Inflammatory macrophage treated with lipopolysaccharide for 4 hours (primary cell): ENCODE measurements at places on chromosomes 2 and 18.
A peak's percentile ranks its signal among the peaks of the same experiment; 100 is the strongest.

DNA sequence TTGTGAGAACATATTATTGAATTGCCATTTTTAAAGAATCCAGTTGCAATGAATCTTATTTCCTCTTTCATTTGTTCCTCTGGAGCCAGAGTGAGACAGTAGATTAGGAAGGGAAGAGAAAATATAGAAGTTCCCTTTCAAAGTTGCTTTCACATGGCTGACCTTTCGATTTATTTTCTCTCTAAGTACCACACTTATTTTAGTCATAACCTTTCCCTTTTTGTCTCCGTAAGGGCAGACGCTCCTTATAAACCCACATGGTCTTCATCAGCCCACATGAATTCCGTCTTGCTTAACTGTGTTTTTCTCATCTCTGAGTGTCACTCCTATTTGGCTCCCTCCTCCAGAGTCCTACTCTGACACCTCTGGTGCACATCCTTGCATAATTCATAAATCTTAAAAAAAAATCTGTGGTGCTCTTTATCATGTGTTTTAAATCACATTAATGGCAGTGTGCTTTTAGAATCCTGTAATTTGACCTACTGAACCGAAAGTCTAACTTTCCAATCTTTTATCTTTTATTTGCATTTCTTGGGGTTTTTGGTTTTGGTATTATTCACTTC lies 38.5 kb upstream of the ZNF396 start:
- DNase-seq = peak; percentile 96

- DNase-seq = no peak
Measured at GRCh38 chr2:177348733-177349693, 43.6 kb upstream of the AGPS start.

GRCh38 chr2:61011678-61012077 lies 5.8 kb upstream of the PEX13 start:
- peak; percentile 71 for DNase-seq

- no peak for DNase-seq
Measured at GRCh38 chr2:183812091-183812490, 687.8 kb downstream of the NUP35 start.

GRCh38 chr2:143645921-143646645 lies 516.9 kb downstream of the ARHGAP15 start:
- no peak for DNase-seq

GRCh38 chr2:196823750-196824522 lies 14.8 kb upstream of the C2orf66 start:
- DNase-seq = peak; percentile 64
